ENCODE measurements at places on chromosomes 2 and 18.

- peak; percentile 81 for DNase-seq
Observed at GRCh38 chr2:120875431-120875830, 139.8 kb downstream of the GLI2 start.

DNA sequence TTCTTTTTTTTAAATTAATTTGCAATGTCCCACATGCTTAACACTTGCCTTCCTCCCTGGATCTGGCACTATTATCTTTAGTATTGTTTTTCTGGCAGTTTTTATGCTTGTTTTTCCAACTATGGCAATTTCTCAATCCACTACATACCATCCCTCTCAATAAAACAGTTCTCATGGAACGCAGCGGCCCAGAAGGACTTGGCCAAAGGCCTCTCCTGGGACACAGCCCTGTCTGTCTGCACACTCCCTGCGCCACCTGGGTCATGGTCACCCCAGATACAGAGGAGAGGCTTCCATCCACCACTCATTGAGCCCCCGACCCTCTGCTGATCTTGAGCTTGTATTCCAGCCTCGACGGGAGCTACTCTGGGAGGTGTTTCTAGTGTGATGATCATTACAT is 91.2 kb downstream of the TWIST2 start:
- no peak for DNase-seq

GRCh38 chr18:27845897-27846296 is 331.0 kb downstream of the CDH2 start:
- peak; percentile 22 for DNase-seq

- no peak for DNase-seq
Observed at GRCh38 chr18:27249933-27250332, 64.8 kb upstream of the CHST9 start.

DNA sequence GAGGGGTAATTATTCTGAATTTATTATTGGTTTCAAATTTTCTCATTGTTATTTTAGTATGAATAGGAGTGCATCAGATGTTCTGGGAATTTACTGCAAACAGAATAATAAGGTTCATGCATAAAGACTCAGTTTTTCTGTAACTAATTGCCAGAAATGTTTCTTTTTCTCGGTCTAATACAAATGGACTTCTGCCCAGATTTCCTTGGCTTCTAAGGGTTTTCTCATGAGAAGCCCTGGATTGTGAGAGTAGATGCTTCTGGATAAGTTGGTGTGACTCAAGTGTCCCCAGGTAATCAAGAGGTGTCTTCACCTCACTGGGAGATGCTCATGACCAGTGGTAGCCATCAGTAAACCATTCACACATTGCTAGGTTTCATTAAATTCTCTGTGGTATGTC is 78.5 kb downstream of the CCDC85A start:
- DNase-seq: no peak

DNA sequence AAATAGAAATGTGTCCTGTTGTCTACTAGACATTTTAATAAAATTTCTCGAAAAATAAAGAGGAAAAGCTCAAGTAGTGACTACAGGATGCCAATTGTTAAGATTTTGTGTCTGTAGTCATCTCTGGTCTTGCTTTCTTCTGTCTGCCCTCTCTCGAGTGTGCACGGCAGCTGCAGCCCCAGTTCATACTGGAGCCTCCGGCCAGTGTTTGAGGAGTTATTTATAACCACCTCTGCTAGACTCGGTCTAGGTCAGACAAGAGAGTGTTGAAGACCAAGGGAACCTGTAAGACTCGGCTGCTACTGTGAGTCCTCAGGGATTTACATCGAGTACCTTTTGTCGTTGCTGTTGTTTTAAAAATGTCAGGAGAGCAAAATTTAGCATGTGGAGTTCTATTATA is 810.1 kb upstream of the POU3F3 start:
- DNase-seq: no peak

DNA sequence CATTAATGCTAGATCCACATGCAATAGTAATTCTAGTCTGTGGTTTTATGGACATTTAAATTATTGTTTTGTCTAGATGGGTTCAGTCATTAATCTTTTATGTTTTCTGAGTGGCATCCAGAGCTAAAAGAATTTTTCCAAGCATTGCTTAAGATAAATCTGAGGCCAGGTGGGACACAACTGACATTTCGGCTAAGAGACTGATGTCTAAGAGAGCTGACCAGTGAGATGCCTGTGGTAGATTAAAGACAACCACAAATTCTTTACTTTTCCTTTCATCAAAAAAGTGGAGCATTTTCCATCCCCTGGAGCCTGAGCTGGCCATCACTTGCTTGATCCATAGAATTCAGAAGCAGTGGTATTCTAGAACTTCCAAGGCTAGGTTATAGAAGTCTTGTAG is 182.2 kb downstream of the NRP2 start:
- peak; percentile 31 for DNase-seq

DNA sequence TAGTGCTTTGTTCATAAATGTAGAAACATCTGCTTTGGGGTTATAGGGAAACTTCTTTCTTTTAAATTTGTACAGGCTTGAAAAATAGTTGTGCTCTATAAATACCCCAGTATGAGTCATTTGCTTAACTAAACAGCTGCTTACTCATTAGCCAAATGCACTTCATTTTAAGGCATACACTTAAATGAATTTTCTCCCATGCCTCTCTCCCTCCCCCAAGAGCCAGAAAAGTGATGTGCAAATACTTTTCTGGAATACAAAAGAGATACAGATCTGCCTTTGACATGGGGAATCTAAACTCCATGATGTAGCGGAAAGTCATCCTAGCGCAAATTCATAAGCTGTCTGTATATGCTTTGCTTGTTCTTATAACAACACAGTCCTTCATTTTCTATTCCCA is 469.4 kb downstream of the DLGAP1 start:
- DNase-seq: peak; percentile 57

DNA sequence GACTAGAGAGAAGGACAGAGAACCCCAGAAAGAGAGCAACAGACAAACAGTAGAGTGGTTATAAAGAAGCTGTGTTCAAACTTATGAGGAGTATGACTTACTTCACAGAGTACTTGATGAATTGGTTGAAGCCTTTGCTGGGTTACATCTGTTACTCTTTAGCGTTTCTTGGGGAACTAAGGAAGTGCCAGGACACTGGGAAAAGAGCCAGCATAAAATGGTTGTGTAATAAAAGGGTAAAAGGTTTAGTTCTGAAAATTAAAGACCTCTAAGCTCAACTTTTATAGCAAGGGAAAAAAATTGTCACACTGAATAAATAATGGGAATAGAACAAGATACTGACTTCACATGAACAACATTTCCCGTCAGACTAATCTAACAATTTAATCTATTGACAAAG is 17.0 kb upstream of the STAT4 start:
- DNase-seq: peak; percentile 98

DNA sequence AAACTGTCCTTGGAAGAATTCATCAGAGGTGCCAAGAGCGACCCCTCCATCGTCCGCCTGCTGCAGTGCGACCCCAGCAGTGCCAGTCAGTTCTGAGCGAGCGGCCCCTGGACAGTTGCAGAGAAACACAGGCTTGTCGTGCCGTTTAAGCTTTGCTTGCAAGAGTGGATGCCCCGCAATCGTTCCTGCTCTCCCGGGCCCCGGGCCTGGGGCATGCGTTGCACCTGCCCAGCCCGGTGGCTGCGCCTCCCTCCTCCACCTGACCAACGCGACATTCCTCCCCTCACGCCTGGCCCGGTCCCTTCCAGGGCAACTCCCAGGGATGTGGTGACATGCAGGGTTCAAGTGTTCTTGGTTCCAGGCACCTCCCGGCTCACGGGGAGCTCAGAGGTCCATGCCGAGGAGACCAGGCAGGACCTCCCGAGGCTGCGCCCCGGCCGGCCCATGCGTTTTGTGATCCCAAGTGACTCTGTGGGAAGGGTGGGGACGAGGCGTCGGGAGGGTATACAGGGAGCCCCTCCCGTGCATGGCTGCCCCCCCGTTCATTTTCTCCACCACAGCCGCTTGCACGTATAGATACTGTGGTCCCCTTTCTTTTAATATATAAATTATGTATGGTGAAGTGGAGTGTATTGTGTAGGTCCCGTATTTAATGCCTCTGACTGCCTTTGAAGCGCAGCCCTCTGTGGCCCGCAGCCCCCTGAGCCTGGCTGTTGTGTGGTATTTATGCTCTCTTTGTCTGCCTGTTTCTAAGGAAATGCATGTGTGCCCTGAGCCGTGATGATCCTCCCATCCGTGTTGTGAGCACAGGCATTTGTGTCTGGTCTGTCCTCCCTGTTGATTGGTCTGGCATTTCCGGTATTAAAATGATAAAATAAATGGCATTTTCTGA is 21.2 kb downstream of the ODC1 start:
- DNase-seq: peak; percentile 45

- DNase-seq: no peak
Observed at GRCh38 chr2:120476141-120476540, 130.2 kb downstream of the INHBB start.

DNA sequence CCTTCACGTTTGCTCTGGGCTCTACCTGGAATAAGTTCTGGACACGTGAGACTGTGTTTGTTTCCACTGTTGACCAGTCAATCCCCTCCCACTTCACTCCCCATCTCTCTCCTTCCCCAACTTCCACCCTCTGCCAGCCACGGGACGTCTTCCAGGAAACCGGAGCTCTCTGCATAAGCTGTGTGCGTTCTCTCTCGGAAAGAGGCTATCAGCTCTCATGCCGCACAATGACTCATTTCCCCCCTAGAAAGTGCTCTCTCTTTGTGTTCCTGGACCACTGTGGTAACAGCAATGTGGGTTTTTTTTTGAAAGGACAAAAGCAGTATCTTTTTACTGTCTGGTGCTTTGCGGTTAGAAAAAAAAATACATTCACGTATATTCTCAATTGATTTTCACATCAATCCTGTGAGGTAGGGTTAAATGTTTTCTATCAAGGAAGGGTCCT is 10.2 kb downstream of the PROKR1 start:
- DNase-seq: no peak

- peak; percentile 95 for DNase-seq
Observed at GRCh38 chr2:67650291-67651133, 253.4 kb downstream of the ETAA1 start.

DNA sequence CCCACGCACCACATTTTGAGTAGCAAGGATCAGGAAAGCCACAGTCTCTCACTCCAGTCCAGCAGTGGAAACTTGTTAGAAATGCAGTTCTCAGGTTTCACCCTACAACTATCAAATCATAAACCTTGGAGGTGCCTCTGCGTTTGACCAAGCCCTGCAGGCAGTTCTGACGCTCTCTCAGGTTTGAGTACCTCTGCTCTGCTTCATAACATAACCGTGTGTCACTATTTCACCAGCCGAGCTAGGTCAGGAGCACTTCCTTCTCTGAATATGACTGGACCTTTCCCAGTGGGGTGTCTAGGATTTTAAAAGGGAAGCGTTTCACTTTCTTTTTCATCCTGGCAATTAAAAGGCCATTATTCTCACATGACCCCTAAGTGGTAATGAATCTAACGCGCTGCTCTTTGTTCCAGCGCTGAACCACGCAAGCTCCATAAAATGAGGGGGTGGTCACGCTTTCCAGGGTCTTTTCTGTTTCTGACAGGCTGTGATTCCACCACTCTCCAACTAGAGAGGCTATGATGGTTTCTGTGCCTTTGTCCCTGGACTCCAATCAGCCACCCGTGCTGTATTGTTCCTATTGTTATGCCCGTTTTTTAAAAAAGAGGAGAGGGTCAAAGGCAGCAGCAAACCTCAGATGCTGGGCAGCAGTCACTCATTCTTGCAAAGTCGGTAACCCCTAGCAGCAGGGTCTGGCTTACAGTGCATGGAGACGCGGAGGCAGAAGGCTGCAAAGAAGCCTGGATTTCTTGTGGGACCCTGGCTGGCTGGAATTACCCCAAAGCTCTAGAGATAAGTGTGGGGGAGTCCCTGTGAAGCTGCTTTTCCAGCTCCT is 75.2 kb upstream of the CTNNA2 start:
- DNase-seq: no peak

GRCh38 chr2:15539999-15540398 is 21.1 kb downstream of the NBAS start:
- DNase-seq: no peak

DNA sequence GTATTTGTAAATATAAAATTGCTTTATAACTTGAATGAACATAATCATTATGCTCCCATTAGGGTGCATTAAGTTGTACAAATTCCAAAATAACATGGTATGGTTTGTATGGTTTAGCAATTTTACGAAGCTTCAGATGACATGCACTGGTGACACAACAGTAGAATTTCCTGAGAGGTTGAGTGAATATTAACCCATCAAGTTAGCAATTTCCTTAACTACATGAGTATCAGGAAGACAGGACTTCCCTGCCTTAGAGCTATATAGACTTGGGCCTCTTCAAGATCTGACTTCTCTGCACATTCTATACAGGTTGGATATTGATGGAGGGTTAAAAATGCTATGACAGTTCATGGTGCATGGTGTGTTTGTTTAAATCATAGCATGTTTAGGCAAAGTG is 60.2 kb downstream of the ZC3H6 start:
- DNase-seq: no peak

Measured in AG10803 (cell line).